ENCODE measurements at places on chromosomes 1 and 21.
A peak's percentile ranks its signal among the peaks of the same experiment; 100 is the strongest.

DNA sequence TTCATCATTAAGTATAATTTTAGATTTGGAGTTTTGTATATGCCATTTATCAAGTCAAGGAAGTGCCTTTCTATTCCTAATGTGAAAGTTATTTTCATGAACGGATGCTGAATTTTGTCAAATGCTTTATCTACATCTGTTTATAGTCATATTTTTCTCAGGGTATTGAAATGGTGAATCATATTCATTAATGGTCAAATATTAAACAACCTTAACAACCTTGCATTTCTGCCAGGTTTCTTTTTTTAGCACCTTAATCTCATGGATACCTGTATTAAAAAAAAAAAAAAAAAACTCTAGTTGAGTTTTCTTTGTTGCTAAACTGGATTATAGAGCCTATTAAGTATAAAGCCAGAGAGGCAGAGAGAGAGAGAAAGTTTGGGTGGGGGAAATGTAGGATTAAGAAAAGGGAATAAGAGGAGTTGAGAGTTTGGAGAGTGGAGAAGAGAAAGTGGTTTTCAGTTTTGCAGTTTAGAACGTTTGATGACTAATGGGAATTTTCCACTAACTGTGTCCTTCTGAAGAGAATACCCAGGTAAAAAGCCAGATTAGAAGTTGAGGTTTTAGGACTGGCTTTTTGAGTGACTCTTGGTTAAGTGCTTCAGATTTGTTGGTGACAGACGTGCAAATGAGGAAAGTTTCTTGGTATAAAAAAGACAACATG is 305.0 kb downstream of the HLX start:
- no peak for DNase-seq

- DNase-seq = peak; percentile 57
Observed at GRCh38 chr1:237794071-237794470, 96.7 kb downstream of the ZP4 start.

- no peak for DNase-seq
Observed at GRCh38 chr21:39649526-39649925, 36.8 kb downstream of the B3GALT5 start.

GRCh38 chr1:29749024-29749945 is 513.0 kb downstream of the PTPRU start:
- no peak for DNase-seq

DNA sequence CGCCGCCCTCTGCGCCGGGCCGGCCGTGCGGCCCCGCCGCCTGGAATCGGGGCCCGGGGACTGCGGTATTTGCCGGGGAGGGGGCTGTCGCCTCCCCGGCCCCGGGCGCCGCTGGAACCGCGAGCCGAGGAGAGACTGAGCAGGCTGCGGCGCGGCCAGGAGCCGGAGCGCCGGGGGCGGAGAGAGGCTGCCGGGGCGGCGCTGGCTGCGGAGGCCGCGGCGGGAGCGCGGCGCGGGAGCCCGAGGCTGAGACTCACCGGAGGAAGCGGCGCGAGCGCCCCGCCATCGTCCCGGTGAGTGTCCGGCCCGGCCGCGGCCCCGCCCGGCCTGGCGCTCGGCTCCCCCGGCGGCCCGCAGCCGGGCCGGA is 746 bp downstream of the DYRK1A start:
- DNase-seq = no peak

- DNase-seq = no peak
Observed at GRCh38 chr1:43267291-43267805, 2.4 kb upstream of the TMEM125 start.

GRCh38 chr1:167056529-167057231 is 33.5 kb downstream of the GPA33 start:
- DNase-seq = no peak

DNA sequence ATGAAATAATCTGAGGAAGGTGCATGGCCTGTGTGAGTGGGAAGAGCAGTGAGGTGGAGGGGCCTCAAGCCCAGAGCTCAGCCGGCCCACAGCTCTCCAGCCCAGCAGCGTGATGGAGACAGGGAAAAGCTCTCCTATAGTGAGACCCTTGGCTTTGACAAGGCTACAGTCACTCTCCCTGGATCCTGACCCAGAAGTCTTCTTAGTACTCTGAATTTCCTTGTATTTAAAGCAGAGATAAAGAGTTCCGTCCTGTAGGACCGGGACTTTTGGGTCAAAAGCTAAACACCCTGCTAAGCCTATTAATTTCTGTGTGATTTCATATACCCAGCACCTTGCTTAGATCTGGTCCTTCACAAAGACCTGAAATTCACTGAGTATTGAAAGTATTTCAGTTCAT is 48.2 kb upstream of the F3 start:
- no peak for DNase-seq

DNA sequence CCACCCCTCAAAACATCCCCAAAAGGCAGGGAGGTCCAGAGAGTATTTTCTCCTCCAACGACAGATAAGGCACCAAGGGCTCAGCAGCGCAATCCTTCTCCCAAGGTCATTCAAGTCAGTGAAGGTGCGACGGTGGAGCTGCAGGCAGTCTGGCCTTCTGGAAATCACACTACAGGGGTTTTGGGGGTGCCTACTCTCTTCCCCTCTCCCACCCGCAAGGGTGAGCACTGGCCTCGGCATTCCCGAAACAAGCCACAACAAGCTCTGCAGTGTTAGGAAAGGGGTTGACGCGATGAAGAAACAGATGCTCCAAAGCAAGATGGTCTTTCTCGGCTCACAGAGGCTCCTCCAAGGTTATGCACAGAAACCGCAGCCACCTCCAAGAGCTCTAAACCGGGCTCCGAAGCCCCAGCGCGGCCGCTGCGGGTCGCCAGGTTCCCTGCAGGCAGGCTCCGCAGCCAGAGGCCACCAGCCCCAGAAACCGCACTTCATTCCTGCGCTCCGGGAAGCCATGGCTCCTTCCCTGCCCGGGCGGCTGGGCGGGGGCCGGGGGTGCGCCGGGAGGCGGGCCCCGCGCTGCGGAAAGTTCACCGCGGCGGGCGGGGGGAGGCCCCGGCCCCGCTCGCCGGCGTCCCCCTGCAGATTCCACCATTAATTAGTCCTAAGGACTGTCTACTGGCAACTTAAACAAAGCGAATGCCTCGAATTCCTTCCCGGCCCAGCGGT is 1.1 kb downstream of the LUZP1 start:
- DNase-seq = peak; percentile 74

DNA sequence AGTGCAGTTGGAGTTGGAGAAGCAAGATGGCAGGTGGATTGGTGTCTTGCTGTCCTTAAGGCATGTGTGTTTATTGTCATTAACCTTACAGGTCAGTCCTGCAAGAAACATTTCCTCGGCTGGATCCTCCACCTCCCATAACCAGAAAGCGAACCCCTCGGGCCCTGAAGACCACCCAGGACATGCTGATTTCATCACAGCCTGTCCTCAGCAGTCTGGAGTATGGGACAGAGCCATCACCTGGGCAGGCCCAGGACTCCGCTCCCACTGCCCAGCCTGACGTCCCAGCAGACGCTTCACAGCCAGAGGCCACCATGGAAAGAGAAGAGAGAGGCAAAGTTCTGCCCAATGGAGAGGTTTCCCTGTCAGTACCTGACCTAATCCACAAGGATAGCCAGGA is 1.6 kb downstream of the C1orf226 start:
- DNase-seq = no peak

DNA sequence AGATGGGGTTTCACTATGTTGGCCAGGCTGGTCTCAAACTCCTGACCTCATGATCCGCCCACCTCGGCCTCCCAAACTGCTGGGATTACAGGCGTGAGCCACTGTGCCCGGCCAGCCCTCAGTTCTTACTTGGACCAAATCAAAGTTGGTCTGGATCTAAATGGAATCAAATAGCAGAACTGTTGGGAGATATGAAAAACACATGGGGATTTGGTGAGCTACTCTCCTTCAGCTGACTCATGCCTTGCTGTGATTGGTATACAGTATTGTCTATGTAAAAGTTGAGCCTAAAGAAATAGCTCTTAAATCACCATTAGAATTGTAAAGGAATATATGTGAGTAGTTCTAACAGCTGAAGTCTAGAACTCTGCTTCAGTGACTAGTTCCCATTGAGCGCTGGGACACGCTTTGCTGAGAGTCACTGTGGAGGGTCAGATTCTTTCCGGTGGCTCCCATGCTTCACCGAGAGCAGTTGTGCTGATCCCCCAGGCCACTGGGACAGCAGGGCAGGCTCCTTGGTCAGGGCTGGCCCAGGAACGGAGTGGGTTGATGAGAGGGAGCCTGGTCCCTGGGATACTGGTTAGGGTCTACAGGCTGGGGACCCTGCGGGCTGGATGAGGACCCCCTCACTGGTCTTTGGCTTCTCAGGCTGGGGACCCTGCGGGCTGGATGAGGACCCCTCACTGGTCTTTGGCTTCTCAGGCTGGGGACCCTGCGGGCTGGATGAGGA is 14.0 kb downstream of the PKNOX1 start:
- no peak for DNase-seq

- no peak for DNase-seq
Observed at GRCh38 chr1:244449936-244450508, 1.7 kb downstream of the ADSS2 start.

- DNase-seq = no peak
Observed at GRCh38 chr1:42423681-42424080, 32.1 kb downstream of the ZMYND12 start.

DNA sequence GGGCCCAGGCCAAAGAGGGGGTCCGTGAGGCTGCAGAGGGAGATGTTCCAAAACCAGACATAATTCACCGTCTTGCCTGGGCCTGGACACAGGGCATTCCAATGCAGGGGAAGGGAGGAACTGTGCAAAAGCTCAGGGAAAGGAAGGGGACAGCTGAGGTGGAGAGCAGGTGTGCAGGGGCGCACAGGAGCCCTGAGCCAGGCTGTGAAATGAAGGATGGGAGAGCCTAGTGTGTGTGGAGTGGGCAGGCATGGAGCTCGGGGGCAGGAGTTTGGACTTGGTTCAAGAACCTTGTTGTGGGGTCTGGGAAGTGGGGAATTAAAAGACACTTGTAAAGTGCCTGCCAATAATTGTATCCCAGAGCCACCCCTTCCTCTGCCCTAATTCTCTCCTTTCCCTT is 2.3 kb downstream of the TNNI1 start:
- DNase-seq = no peak

DNA sequence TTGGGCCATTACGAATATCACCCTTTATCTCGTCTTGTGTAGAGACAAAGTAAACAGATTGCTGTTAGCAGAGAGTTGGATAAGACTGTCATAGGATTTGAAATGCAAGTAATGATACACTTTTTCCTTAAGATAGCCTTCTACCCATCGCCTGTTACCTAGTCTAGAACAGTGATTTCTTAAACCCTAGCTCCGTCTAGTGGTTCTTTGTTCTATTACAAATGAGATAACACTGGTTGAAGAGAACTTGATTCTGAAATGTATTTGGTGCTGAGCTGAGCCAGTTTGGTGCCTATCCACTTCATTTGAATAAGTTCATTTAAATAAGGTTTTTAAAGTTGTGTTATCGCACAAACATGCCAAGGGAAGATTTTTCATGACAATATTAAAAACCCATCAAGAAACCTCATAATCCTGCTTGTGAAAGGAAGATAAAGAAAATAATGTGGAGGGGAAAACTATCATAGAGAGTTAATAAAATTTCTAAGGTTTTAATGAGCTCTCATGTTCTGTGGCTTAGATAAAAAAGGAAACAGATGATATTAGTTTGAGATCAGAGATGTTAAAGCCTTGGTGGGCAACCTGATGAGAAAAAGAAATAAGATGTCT is 1.5 kb upstream of the KCNH1 start:
- DNase-seq = peak; percentile 83
